SHP77 treated with DMSO at 0.1 percent for 48 hours (cell line): ENCODE measurements at places on chromosomes 2 and 18.

DNA sequence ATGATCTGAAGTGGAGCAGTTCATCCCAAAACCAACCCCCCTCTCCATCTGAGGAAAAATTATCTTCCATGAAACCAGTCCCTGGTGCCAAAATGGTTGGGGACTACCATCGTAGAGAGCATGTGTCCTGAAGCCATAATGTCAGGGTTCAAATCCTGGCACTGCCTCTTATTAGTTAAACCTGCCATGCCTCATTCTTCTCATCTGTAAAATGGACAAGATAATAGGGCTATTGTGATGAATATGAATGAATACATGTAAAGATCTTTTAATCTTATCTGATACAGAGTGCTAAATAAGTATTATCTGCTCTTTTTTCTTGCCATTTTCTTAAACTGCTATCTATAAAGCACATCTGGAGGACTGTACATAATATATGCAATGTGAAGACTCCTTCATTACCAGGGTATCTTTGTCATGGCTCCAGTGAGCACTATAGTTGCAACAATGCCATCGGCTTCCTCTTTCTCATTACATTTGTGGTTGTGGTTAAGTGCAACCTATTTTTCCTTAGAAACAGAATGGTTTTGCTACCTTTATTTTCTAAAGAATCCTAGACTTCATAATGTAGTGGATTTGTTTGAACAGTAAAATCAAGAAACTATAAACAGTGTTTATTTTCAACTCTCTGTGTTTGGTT is 27.0 kb downstream of the MFSD6 start:
- DNase-seq: no peak

GRCh38 chr2:189824694-189825396 is 40.6 kb downstream of the PMS1 start:
- no peak for DNase-seq

DNA sequence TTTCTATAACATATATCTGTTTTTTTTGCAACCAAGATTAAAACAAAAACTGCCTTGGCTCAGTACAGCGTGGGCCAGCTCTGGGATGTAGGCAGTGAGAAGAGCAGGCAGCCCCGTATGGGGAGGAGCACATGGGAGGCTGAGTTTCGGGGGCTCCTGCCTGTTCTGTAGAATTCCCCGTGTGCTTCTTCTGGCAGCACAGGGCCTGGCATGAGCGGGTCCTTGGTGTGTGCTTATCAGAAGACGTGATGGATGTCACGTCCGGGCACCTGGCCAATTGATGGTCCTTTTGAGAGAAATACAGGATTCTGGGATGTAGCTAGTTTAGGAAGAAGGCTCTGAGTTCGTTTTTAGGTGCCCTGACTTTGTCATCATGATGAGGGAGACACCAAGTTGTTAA is 16.2 kb downstream of the IMPA2 start:
- no peak for DNase-seq

GRCh38 chr2:65919550-65920188 is 487.3 kb upstream of the SPRED2 start:
- no peak for DNase-seq

DNA sequence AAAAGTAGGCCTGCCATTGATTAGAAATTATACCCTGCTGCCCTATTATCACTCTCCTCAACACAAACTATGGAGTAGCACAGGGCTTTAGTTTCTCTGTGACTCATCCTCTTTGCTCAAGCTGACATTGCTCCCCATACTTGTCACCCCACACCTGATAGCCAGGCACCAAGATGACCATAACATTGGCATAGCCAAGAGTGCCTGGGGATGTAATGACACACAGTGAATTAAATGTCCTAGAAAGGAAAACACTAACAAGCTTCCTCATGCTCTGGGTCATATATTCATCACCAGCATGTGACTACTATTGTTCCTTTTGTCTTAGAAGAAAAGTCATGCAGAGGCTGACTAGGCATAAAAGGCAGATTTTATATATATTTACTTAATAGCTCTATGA is 137.8 kb upstream of the RND3 start:
- DNase-seq: no peak

- no peak for DNase-seq
Observed at GRCh38 chr2:206341396-206341795, 66.9 kb downstream of the ZDBF2 start.

DNA sequence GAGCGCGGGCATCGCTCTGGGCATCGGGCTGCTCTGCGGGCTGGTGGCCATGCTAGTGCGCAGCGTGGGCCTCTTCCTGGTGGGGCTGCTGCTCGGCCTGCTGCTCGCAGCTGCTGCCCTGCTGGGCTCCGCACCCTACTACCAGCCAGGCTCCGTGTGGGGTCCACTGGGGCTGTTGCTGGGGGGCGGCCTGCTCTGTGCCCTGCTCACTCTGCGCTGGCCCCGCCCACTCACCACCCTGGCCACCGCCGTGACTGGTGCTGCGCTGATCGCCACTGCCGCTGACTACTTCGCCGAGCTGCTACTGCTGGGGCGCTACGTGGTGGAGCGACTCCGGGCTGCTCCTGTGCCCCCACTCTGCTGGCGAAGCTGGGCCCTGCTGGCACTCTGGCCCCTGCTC is 3.8 kb downstream of the TMEM198 start:
- DNase-seq: no peak

GRCh38 chr2:196534495-196534894 is 105.0 kb upstream of the CCDC150 start:
- DNase-seq: no peak

DNA sequence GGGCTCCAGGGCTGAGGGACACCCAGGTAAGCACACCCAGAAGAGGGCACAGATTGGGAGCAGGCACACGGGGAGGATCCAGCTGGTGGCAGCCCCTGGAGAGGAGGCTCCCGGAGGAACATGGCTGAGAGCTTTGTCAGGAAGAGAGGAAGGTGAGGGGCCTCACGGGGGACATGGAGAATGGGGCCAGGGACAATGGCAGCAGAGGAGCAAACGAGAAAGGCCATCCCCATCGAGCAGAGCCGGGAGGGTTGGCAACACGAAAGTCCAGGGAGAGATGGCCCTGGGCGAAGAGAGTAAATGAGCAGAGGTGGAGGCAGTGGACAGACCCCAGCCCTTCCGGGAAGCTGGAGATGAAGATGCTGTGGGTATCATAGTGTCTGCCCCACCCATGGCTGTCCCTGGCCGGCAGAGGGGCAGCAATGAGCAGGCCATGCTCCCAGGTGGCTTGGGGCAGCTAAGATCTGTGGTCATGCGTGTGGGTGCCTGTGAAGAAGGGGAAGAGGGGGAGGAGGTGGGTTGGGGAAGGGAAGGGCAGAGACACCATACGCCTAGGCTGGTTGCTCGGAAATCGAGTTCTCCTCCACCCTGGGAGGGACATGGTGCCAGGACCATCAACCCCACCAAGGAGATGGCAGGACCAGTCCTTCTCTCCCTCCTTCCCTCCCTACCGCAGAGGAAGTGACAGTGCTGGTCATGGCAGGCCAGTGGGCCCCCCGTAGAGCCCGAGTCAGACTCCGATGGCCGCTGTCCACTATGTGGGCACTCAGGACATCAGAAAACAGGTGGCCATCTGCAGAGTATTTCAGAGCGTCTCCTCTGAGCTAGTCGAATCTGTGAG is 191.7 kb downstream of the NDUFA10 start:
- no peak for DNase-seq

- DNase-seq: no peak
Observed at GRCh38 chr2:50556934-50557575, 474.9 kb downstream of the NRXN1 start.

DNA sequence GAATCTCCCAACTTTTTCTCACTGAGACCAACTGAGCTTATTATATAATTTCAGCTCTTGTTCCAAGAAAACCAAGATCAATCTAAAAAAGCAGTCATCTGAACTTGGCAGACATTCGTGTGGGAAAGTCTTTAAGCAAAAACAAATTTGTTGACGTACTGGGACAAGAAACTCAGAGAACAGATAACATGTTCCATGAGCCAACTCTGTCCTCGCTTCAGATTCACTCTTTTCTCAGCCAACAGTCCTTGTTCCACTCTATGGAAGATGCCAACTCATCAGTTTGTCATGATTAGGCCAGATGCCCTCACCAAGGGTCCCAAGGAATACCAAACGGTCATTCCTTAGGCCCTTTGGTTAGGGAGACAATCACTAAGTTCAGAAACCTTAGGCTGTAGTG is 224.2 kb upstream of the CTAGE1 start:
- no peak for DNase-seq

DNA sequence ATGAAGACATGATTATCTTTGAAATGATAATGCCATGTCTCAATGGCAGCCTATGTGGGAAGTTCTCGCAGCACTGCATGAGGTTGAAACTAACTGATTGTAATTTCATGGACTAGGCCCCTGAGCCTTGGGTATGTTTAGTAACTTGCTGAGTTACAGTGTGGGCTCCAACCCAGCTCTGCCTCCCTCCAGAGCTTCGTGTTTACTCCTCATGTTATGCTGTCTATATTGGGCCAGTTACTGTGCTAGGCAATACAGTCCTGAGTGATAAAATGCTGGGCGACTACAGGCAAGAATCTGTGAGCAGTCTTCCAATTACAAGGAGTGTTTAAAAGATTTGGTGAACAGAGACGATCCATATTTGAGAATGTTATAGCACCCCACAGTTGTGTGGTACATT is 530.1 kb upstream of the CDH2 start:
- DNase-seq: no peak

- DNase-seq: no peak
Observed at GRCh38 chr2:237282568-237283128, 131.3 kb downstream of the COL6A3 start.

DNA sequence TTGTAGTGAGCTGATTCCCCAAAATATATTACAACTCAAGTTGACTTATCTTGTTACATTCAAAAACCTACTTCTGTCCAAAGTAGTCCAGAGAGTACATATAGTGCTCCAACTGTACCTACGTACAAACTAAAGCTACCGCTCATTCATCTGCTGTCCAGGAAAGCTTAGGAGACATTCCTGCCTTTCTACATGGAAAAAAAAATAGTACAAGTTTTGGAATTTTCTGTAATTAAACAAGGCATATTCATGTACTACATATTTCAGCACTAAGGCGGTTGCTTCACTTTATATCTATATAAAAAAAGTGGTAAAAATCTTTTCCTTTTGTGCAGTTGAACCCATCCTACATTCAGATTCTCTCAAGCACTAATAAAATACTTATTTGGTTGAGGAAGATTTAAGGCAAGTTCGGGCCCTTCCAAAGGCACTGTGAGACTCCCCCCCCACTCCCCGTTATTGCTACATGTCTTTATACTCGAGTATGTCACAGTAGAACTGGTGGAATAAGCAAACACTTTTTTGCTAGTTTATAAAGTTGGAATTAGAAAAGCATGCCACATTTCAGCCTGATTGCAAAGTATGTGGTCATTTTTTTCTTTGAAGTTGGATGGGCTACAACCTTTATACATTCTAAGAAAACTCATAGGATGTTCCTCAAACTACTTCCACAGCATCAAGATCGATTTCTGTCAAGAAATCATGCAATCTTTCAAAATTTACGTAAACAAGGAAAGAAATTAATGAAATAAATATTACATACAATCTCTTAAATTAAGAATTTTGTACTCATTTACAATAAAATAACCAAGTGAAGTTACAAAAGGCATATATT is 3.7 kb downstream of the ZFP36L2 start:
- no peak for DNase-seq

DNA sequence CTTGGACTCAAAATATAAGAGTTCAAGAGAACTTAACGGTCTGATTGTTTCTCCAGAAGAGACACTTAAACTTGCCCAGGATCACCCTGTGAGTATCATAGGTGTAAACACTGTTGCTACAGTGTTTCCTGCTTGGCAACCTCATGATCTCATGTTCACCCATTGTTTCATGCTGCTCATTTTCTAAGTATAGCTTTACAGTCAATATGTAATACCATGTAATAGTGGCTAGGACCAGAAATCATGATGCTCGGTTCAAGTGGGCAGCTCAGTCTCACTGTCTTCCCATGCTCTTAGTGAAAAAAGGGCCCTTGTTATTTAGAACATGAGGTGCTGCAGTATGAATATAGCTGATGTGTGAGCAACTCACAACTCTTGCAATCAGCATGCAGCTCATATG is 157.5 kb downstream of the CERS6 start:
- DNase-seq: no peak

DNA sequence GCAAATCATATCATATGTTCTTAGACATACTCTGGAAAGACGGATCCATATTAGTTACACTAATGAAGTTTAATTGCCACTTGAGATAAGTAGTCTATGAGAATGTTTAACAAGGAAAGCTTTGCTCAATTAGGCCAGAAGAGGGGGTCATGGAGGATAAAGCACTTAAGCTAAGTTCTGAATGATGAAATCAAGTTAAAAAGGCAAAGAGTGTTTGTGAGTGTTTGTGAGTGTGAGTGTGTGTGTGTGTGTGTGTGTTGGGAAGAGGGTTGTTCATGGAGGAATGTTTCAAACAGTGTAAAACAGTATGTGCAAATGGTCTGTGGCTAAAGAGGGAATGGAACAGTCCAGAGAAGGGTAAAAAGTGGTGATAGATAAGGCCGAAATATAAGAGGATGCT is 360.9 kb downstream of the ERBB4 start:
- no peak for DNase-seq
